ENCODE measurements at places on chromosomes 3 and 15. TPM values are rescaled to one million over a fixed set of nuclear protein-coding genes. Genes with fewer than 3 reads are reported as not detected.

DNA sequence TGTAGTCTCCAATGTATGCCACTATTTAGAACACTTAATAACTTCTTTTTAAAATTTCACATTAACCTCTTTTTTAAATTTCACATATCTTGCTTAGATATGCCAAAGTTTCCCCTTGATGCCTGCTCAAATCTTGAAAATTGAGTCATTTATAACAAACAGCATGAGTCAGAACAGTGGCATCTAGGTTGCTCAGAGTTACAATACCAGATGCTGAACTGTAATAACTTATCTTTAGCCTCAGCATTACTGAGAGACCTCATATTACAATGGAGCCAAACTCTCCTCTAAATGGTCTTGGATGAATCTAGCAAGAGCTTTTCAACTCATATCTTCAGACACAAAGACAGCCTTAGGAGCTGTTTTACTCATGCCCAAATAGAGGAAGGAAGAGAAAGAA lies 439.3 kb upstream of the ARPP21 start:
- DNase-seq: no peak

- no peak for DNase-seq
Measured at GRCh38 chr15:89009080-89009479, 79.2 kb upstream of the ABHD2 start.

PP2D1 gene
- total RNA-seq: not detected

DNA sequence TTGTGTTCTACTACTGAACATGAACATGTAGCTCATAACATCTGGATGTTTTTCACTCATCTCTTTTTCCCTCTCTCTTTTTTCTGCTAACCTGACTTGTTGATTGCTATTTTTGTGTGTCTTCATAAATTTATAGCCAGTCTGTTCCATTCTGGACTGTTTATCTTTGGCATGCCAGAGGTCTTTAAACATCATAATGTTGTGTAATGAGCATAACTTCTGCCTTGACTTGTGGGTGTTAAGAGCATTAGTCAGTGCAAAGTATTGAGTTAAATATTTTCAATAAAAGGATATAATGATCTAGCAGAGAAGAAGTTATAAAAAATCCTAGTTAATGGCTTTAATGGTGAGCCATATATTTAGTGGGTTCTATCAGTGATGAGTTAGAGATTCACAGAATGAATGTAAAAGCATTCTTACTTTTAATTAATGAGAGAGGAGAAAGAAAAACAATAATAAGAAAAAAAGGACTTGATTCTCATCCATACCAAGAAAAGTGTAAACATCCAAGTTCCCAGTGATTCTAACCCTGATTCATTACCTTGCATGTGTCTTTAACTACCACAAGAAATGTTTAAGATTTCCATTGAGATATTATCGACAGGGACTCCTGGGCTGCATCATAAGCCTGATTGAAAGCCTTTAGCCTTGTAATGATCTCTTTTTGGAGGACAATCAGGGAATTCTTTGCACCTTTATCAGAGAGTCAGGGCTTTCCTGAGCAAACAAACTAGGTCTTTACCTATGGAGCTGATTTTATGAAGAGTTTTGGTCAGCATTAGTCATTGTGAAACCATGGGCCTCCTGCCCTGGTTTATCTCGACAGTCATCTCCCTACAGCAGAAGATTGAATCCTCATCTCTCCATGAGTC lies 22.9 kb downstream of the MITF start:
- DNase-seq: peak; percentile 94

DNA sequence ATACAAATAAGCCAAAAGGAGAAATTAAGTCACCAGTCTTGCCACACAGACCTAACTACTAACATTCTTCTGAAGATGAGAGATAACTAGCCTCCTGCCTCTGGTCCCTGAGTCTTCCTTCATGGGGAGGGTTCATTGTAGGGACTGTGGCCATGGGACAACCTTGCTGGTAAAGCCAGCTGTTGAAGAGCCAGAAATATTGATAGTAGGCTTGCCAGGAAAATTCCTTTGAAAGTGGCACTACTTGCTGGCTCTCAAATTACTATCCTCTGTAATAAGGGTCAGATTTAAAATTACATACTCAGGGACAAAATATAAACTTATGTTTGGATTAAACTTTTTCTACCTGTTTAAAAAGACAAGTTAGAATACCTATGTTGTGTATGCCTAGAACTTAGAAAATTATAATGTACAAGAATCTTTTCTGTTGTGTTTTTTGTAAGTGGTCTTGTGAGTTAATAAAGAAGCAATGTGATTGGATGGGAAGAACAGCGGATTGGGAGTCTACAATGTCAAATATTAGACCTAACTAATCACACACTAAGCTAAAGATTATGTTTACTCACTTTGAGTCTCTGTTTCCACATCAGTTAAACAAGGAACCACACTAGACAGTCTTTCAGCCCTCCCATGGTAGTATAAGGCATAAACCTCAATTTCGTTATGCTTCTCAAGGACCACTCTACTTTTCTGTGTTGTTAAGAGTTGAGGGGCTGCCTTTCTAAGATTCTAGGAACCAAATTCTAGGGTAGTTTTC lies 60.0 kb upstream of the TRIM71 start:
- DNase-seq: no peak

- DNase-seq: no peak
Measured at GRCh38 chr3:11668243-11669235, 24.8 kb upstream of the VGLL4 start.
